ENCODE measurements at places on chromosomes 16 and 17. TPM values are rescaled to one million over a fixed set of nuclear protein-coding genes. Genes with fewer than 3 reads are reported as not detected.
A peak's percentile ranks its signal among the peaks of the same experiment; 100 is the strongest.

- peak; percentile 73 for DNase-seq
Measured at GRCh38 chr16:71630808-71631207, 4.8 kb downstream of the MARVELD3 start.

DNA sequence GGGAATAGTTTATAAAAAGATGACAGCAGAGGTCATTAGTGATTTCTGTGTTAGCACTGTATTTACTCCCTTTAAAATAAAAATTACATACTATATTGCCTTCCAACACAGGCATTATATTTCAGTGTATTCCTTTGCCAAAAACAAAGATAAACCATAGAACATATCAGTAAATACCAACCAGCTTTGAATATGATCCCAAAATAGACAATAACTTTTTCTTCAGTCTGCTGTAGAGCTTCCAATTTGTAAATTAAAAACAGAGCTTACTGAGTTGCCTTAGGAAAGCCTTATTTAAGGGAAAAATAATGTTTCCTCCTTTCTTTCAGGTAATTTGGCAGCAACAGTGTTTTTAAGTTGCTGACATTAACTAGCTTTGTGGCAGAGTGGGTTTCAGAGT is 352.1 kb upstream of the TBX2 start:
- DNase-seq = no peak

DNA sequence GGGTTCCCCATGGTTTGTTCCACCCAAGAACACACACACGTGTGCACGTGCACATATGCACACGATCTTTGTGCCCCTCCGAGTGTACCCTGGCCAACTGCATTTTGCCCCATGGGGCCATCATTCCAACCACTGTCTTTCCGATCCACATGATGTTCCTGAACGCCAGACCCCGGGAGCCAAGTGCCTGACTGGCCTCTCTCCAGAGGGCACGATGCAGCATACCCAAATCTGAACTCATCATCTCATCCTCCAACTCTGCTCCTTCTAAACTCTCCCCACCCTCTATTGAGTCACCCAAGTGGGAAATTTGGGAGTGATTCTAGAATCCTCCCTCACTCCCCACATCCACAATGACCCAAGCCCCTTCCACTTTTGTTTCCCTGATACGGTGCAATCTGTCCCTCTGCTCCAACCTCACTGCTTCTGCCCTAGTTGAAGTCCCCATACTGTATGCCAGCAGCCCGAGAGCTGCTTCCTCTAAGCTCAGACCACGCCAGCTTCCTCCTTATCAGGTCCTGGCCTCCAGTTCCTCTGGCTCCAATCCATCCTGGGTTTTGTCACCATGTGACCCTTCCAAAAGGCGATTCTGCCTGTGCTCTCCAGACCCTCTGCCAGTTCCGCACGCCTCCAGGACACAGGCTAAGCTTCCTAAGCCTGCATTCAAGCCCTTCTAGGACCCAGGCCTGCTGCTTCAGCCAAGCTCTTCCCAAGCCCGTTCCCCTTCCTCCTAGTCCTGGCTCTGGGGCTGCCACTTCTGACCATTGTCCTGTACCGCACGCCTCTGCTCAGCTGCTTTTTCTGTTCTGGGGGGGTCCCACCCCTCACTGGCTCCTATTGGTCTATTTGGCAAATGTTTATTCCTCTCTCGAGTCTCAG is 10.1 kb upstream of the TMEM208 start:
- no peak for DNase-seq

GPR139 gene
- total RNA-seq = not detected

DNA sequence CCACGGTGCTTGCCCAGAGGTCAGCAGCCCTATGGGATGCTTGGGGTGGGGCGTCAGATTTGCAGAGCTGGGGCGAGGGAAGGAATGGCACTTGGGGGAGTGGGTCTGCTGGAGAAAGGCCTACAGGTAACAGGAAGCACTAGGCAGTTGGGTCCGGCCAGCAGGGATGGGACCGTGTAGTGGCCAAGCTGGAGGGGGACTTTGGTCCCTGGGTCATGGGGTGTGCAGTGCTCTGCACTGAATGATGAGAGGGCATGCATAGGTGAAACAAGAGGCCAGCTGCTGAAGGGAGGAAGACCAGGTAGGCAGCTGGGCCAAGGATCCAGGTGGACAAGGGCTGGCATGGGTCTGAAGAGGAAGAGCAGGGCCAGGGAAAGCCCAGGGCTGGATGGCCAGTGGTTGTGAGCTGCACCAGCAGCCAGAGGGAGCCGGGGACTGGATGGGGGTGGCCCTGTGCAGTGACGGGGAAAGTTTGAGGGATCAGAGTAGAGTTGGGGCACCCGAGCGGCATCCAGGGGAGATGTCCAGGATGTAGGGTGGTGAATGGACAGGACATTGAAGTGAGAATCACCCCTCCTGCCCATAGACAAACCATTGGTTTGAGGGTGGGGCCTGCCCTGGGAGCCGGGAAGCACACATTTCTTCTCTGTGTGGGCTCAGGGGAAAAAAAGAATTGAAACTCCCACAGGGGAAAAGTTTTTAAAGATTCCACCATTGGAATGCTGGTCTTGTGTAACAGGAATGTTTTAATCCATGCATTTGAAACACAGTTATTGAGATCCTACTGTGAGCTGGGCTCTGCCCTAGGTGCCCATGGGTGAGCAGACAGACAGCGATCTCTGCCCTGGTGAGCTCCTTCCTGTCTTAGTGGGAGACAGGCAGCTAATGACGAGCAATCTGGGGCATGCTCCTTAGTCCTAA is 25.1 kb downstream of the RAI1 start:
- DNase-seq = no peak

- no peak for DNase-seq
Measured at GRCh38 chr17:4173781-4174180, 30.8 kb downstream of the CYB5D2 start.

GRCh38 chr17:19533718-19534561 is at the start of gene SLC47A1:
TSS of gene SLC47A1 (plus strand) at chr17:19533854. CDS start at chr17:19533940, 86 bp downstream.
- no peak for DNase-seq

CACNA1H gene
- 4.1 TPM for total RNA-seq

DNA sequence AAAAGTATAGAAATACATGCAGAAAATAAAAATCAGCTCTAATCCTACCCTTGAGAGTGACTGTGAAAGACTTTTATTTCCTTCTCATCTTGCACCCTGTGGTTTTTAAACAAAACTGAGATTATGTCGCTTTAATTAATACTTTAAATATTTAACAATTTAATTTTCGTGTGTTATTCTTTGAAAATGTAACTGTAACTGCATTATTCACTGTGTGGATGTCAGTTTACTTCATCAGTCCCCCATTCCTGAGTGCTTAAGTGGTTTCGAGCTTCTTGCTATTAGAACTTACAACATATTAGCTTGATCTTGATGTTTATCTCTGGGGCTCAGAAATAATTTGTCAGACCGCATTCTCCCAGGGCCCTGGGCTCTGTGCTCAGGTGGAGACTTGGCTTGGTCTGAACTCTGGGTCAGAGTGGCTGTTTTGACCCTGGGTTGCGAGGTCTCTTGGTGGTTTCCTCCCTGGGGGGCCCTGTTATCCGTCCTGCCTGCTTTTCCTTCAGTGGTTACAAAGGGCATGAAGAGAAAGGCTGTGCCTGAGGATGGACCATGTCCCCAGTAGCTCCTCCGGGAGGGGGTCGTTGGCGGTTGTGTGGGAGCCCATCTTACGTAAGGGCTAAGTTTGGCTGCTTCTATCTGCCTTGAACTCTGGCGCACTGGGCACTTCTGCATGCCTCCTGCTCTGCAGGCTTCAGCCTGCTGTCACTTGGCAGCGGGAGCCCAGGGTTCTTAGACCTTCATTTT is 25.7 kb downstream of the AKAP1 start:
- DNase-seq = no peak

DNA sequence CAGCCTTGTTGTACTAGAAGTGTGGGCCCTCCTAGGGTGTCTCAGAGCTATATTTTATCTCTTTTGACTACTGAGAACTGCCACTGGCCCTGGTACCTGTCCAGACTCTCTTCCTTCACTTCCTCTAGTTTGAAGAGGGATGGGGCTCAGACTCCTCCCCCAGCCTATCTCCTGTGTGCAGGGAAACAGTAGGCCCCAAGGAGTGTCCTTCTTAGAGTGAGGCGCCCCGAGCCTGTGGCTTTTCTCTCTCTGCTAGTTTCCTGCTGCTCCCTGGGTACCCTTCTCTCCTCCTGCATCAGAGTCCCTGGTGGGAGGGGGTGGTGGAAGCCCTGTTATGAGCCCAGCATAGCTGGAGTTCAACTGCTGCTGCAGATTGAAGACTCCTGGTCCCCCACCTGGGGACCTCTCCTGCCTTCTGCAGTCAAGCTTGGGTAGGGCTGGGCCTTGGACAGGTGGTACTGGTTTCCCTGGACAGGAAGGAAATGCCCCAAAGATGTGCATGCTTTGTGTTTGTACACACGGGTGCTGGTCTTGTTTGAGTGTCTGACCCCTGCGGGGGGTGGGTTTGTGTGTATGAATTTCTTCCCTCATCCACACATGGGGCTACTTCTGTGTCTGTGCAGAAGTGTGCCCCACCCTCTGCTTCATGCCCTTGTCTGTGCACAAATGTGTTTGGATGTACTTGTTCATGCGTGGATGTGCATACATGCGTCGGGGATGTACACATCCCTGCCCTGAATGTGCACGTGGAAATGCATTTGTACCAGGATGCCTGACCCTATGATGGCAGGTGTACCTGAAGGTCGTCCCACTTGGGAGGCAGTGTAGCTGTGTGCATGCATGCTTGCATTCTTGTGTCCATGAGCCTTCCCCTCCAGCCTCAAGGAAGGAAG is 6.9 kb downstream of the RARA start:
- no peak for DNase-seq

- DNase-seq = peak; percentile 18
Measured at GRCh38 chr16:3095869-3096268, 3.2 kb downstream of the ZSCAN10 start.

DNA sequence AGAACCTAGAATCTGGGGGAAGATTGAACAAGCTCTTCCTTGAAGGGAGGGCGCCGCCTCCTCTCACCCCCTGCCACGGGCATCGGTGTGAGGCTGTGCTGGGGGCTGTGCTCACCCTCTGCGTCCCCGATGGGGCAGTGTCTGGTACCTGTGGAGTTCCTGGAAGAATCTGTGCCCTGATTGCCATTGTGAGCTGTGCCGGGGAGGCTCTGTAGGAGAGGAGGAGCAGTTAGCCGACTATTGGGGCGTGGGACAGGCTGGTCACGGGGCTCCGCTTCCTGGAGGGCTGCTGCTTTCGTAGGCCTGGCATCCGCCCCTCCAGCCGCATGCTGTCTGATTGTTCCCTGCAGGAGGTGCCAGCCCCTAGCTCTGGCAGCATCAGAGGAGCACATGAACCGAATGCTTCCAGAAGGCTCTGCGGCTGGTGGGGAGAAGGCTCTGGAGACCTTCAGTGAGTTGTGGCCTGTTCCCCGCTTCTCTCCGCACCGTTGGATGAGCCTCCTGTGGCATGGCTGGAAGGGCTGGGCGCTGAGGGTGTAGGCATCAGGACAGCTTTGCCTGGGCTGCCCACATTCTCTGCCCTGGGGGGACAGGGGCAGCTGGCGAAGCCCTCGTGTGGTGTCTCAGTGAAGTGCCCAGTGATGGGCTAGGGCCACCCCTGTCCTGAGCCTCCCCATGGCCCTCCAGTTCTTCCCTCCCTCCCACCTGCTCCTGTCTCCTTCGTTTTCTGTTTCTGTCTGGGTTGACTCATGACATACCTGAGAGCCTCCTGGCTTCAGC is 86.9 kb downstream of the SEC14L1 start:
- no peak for DNase-seq

SCARF1 gene
- 0.81 TPM for total RNA-seq

DNA sequence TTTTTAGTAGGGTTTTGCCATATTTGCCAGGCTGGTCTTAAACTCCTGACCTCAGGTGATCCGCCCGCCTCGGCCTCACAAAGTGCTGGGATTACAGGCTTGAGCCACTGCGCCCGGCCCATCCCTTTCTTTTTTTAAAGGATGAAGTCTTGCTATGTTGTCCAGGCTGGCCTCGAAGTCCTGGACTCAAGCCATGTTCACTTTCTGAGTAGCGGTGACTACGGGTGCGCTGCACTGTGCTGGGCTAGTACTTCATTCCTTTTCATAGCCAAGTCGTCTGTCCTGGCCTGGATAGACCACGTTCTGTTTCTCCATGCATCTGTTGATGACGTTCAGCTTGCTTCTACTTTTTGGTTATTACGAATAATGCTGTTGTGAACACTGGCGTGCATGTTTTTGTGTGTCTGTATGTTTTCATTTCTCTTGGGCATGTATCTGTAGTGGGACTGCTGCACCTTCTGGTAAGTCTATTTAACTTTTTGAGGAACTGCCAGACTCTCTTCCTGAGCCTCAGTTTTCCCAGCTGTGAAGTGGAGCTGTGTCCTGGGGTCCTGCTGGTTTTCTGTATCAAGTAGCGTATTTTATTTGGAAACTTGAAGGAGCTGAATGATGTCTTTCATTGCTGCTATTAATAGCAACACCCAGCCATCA is 40.0 kb upstream of the GSE1 start:
- no peak for DNase-seq

DNA sequence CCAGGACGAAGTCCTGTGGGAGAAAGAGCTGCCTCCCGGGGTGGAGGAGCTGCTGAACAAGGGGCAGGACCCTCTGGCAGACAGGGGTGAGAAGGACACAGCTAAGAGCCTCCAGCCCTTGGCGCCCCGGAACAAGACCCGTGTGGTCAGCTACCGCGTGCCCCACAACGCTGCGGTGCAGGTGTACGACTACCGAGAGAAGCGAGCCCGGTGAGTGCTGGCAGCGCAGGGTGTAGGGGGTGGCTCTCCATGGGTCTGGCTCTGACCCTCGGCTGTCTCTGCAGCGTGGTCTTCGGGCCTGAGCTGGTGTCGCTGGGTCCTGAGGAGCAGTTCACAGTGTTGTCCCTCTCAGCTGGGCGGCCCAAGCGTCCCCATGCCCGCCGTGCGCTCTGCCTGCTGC is 21.4 kb downstream of the MVP start:
- DNase-seq = no peak

ATP2A1 gene
- 0.87 TPM for total RNA-seq

DNA sequence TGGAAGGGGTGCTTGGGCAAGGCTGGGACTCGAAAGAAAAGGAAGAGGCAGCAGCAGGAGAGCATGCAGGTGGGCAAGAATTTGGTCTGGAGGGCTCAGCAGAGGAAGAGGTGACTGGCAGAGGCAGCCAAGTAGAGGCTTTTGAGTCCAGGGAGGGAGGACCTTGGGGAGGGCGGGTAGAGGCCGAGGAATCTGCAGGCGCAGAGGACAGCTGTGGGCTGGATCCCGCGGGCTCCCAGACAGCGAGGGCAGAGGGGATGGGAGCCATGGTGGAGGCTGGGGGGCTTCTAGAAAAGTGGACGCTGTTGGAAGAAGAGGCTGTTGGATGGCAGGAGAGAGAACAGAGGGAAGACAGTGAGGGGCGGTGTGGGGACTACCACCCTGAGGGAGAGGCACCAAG is 2.9 kb downstream of the APOBR start:
- no peak for DNase-seq

GRCh38 chr17:40862985-40863733 is 3.9 kb downstream of the KRT12 start:
- DNase-seq = no peak

Data from PC-3 (cell line).